Activated T-helper 17 cell treated with anti-CD3 and anti-CD28 coated beads, Interleukin-2, amount 50 U/mL, for 72 hours (primary cell): ENCODE measurements at places on chromosomes 12 and 14. TPM values are rescaled to one million over a fixed set of nuclear protein-coding genes. Genes with fewer than 3 reads are reported as not detected.

Gene CCDC196
- not detected for total RNA-seq

Gene USP44
- 0.93 TPM for total RNA-seq

Gene MIP
- not detected for total RNA-seq

Gene SLC16A7
- 21.4 TPM for total RNA-seq

Gene CLEC1A
- total RNA-seq = not detected

Gene CCDC177
- total RNA-seq = not detected

Gene ATP5F1B
- total RNA-seq = 941 TPM

Gene ASCL1
- not detected for total RNA-seq

Gene ACOT6
- not detected for total RNA-seq

Gene MLXIP
- total RNA-seq = 19.7 TPM

Gene TAS2R7
- not detected for total RNA-seq

Gene OAS3
- total RNA-seq = 41.7 TPM

Gene OR4E2
- not detected for total RNA-seq

Gene DEPDC4
- total RNA-seq = 2.4 TPM

Gene ATXN7L3B
- 16.3 TPM for total RNA-seq

Gene RERGL
- not detected for total RNA-seq

Gene RNASE7
- not detected for total RNA-seq

Gene KRT74
- not detected for total RNA-seq

Gene KRT80
- not detected for total RNA-seq

Gene TSHR
- 0.50 TPM for total RNA-seq

Gene HOXC13
- total RNA-seq = not detected

Gene GLIPR1L1
- not detected for total RNA-seq

Gene E2F7
- total RNA-seq = 14.7 TPM

Gene YLPM1
- total RNA-seq = 59.0 TPM

Gene PRB2
- not detected for total RNA-seq

Gene C12orf50
- total RNA-seq = not detected

Gene APOF
- total RNA-seq = not detected

Gene KIF5A
- total RNA-seq = 2.0 TPM
